Activated T-cell treated with anti-CD3 and anti-CD28 coated beads for 1 hour (primary cell): ENCODE measurements at places on chromosomes 3 and 15.

DNA sequence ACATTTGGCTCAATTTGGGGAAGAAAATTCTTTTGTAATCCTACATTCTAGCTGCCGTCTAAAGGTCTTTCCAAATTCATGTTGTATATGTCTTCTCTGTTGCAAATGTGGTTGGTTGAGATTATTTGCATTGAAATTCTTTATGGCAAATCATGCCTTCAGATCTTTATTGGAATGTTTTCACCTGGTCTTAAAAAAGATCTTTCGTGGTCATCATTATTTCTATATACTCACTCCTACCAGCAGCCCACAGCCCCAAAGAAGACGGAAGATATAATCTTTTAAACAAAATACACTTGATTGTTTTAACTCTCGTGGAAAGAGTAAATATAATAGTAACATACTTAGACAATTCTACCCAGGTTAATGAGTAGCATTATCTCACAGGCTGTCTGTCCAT is 41.5 kb upstream of the PPARG start:
- DNase-seq: no peak

GRCh38 chr15:85178308-85178707 is 196.7 kb downstream of the PDE8A start:
- no peak for DNase-seq

DNA sequence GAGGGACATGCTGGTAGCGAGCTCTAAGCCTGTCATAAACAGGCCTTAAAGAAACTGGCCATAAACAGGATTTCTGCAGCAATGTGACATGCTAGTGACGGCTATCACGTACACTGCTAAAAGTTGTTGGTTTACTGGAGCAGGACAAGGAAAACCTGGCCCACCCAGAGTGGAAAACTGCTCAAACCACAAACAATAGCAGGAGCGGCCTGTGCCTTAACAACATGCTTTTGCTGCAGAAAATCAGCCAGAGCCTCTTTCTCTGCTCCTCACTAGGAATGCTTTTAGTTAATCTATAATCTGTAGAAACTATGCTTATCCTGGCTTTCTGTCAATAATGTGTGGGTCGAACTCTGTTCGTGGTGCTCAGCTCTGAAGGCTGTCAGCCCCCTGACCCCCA is 202.9 kb upstream of the UBE3A start:
- DNase-seq: no peak

DNA sequence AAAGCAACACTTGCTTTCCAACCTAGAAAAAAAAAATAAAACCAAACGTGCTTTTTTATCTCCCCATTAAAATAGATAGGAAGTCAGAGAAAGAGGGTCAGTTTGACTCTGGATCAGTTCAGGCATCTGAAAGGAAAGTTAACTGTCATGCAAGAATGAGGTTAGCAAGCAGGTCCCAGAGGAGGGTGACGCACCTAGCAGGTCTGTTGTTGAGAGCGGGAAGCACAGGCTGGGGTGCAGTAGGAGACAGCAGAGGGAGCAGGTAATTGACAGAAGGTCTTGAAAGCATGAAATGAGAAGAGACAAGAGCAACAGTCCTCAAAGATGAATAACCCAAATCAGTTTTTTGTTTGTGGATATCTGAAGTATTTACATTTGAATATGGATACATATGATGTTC is 82.5 kb downstream of the ANO10 start:
- DNase-seq: no peak

DNA sequence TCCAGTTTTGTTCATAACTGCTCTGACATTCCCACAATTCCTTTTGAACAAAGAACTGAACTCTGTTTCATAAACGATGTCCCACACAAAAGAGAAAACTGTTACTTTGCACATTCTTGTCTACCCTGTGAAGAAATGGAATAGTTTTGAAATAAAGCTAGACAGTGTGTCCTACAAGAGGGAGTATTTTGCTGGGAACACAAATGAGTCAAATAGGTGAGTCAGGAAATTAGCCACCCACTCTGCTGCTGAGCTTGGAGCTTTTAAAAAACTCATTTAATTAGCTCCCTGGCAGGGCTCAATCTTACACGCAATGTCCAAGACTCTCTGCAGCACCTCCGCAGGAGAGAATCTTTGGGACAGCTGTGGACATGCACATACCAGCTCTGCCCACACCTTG is 193.4 kb downstream of the SLC9A9 start:
- DNase-seq: no peak
